Activated CD8-positive, alpha-beta memory T cell treated with anti-CD3 and anti-CD28 coated beads, Interleukin-2, amount 50 U/mL, for 48 hours (primary cell): ENCODE measurements at places on chromosomes 16 and 17.

- DNase-seq: no peak
Observed at GRCh38 chr16:680967-681745, 946 bp downstream of the STUB1 start.

GRCh38 chr16:61945511-61945910, 90.7 kb downstream of the CDH8 start:
- DNase-seq: no peak

DNA sequence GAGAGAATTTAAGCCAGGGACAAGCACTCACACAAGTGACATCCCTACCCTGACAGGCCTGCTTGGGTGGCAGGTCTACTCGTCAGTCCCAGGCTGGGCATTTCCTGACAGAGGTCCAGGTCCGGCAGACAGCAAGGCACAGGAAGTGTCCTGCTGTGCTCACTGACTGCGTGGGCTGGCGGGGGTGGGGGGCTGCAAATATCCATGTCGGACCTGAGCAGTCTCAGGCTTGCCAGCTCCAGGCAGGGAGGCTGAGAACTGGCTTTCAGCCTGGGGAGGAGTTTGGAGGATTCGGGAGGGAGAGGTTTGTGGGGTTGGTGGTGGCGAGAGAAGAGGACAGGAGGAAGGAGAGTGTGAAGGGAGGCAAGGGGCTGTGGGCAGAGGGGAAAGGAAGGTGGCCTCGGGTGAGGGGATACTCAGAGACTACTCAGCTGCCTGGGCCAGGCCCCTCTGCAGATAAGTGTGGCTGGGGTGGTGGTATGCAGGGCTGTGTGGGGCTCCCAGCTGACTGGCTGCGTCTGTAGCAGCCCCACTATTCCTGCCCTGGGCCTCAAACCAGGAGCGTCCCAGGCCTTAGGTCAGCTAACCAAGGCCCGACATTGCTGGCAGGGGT, 7.8 kb downstream of the HIC1 start:
- DNase-seq: no peak

- DNase-seq: no peak
Observed at GRCh38 chr17:79847698-79848369, 8.6 kb upstream of the CBX4 start.

- DNase-seq: no peak
Observed at GRCh38 chr17:27072885-27073284, 221.0 kb upstream of the WSB1 start.
